ENCODE measurements at places on chromosomes 1 and 21.

DNA sequence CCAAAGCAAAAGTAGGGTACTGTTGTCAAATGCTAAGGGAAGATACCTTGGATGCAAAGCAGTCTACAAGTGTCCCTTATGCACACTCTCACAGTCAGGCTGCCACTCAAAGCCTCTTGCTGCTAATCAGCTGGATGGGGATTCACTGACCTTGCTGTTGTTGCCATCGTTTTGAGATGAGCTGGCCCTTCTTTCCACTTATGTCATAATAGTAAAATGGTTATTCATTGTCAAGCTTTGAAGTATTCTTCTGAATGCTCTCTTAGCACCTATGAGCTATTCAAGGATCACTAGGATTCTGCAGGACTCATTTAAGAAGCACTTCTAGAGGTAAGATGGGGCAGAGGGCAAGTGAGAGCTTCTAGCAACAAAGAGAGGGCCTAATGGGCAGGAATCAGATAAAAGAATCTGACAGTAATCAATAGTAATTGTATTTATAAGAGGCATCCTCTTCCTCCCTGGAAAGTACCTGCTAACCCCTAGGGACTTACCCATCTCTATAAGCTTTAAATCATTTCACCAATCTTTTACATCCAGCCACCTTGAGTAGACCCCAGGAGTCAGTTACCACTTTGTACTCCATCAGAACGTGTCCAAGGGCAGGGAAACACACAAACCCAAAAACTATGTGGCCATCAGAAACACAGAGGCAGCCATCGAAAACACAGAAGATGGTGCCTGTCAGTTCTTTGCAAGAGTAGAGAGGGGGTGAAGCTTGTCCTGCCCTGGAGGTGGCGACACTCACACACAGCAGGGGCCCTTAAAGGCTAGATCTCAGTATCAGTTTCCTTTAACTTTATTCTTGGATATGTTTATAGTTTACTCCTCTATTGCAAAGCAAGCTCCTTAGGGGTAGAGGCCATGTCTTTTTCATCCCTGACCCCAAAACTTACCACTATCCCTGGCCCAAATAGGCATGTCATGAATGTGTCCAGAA is 103.7 kb upstream of the NFIA start:
- no peak for DNase-seq

DNA sequence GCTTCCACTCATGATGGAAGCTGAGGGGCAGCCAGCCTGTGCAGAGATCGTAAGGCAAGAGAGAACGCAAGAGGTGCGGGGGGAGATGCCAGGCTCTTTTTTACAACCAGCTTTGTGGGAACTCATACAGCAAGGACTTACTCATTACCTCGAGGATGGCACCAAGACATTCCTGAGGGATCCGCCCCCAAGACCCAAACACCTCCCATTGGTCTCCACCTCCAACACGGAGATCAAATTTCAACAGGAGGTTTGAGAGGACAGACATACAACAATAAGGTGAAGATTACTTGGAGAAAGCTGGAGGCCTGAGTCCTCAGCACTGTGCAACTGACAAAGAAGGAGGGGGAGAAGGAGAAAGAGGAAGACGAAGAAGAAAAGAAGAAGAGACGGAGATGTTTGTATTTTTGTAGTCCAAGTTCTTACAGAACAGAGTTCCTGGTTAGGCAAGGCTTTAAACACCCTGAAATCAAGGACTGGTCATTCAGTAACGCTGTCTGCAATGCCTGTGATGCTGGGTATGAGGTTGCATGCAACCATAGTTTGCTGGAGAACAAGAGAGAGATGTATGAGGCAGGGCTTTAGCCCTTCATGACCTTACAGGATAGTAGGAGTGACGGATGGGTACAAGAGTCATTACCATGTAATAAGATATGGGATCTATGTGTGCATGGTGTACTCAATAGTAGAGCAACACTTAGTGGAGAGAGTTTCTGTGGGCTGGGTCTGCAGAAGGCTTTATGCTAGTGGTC is 19.7 kb upstream of the GALNT2 start:
- no peak for DNase-seq

DNA sequence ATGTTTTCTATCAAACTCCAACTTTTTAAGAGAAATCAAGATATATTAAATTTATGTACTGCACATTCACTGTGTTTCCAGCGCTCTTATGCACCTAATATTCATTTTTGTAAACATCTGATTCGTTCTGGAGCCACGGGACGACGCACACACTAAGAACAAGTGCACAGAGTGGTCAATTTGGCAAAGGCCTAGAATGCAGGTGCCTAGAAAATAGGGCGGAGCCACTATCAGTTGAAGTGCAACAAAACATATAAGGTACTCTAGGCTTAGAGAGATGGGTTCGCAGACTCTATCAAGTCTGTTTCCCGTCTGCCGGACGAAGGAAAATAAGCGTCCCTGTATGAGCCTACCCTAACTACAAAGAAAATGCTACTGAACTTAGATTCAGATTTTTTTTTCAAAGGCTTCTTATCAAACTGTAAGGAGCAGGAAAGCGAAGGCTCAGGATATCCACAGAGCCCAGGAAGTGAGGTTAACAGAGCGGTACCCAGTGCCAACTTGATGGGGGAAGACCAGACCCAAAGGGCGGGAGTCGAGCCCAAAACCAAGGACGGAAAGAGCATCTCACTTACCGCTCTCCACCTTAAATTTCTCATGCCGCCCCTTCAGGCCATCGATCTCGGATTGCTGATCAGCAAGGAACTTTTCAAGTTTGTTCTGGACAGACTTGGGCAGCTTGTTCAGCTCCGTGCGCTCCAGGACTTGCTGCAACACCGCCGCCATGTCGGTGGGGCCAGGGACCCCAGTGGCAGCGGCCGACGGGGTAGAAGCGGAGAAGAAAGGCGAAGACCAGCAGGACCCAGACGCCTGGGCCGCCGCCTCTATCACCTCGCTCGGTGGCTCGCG is 526 bp downstream of the TPR start:
- DNase-seq, result no peak

- DNase-seq, result no peak
Measured at GRCh38 chr1:67708606-67709005, 23.6 kb downstream of the GADD45A start.

DNA sequence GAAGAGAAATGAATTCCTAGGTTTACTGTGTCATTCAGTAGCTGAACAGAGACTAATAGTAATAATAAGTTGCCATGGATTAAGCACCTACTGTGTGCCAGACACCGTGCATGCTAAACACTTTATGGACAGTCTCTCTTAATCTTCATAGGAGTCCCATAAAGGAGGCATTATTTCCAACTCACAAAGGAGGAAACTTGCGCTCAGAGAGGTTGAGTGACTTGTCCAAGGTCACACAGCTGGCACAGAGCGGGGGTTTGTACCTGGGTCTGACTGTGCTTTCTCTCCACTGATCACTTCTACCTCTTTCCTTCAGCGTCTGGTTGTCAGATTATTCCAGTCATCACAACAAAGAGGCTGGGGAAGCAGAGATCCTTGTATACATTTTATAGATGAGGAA is 91.3 kb downstream of the KIRREL1 start:
- DNase-seq, result no peak

DNA sequence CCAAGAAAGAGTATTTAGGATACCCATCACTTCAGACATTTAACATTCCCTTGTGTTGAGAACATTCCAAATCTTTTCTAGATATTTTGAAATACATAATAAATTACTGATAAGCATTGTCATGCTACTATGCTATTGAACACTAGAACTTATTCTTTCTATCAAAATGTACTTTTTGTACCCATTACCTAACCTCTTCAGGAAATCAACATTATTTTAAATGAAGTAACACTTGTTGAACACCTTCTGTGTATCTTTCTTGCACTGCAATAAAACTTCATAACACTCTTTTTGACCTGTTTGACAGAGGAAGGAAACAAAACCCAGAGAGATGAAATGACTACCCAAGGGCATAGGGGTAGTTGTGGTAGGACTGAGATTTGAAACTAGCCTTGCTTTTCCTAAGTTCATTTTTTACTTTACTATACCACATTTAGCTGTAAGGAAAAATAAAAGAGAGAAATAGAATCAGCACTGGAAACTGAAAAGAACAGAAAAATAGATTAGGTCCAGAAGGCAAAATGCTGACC is 99.4 kb downstream of the UCHL5 start:
- DNase-seq, result no peak

DNA sequence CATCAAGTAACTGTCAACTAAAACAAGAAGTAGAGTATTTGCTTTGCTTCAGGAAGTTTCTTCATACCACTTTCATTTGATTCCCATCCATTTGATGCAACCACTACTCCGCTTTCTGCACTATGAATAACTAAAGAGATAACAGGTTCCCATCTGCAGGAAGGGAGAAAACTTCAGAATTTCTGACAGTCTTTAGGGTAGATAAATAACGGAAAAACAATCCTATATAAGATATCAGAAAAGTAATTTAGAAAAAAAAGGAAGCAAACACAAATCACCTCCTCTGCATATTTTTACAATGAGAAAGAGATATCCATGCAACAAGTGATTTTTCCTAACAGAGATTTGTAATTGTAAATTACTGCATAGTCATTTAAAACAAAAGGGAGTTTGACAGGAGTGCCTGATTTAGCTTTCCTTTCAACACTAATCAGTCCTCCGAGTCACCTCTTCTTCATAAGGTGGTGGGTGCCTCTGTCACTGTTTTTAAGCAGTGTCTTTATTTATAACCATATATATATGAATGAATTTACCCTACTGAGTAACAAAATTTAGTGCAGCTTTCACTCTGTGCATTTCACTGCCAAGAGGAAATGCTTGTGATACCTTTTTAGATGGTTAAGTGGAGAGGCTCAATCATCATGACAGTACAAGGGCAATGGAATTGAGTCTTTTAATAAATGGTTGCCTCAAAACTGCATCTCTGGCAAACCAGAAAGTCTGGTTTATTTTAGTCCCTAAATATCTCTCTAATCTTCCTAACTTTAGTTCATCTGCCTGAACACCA is 1920.4 kb downstream of the MRPL39 start:
- DNase-seq, result no peak

DNA sequence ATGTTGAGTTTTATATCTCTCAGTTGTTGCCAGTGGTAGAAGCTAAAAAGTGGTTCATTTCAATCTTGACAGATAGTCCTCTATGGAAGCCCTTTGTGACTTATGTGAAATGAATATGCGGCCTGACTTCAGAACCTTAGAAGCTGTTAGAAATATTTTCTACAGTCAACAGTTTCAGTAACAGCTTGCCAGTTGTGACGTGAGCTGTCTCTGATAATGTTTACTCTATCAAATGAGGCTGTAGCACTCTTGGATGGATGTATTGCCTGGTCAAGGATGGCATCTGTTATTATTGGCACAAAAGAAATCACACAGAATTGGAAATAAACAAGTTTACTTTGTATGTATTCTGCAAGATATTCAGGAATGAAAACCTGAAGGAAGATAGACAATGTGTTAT is 31.9 kb downstream of the SNX7 start:
- DNase-seq, result no peak

DNA sequence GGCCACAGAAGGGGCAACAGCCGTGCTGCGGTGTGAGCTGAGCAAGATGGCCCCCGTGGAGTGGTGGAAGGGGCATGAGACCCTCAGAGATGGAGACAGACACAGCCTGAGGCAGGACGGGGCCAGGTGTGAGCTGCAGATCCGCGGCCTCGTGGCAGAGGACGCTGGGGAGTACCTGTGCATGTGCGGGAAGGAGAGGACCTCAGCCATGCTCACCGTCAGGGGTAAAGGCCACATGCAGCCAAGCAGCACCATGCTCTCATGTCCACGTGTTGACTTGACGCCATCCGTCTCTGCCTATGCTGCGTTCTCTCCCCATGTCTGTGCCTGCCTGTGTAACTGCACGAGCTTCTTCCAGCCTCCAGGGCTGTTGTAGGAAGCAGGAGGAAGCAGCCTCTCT is 85.5 kb downstream of the OBSCN start:
- DNase-seq, result no peak

DNA sequence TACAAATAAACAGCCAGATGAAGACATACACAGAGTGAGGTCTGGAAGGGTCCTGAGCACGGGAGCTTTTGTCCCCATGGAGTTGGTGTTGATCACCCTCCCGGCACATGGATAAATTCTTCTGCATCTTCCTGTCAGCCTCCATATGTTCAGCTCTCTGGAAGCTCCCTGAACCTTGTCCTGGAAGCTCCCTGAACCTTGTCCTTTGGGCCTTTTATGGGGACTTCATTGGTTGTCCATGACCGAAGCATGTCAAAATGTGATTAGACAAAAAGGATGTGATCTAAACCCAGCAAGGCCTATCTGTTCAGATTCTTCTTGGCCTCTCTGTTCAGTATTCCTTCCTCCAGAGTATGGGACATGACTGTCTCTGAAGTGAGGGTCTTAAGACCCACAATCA is 25.4 kb upstream of the RNF11 start:
- no peak for DNase-seq

DNA sequence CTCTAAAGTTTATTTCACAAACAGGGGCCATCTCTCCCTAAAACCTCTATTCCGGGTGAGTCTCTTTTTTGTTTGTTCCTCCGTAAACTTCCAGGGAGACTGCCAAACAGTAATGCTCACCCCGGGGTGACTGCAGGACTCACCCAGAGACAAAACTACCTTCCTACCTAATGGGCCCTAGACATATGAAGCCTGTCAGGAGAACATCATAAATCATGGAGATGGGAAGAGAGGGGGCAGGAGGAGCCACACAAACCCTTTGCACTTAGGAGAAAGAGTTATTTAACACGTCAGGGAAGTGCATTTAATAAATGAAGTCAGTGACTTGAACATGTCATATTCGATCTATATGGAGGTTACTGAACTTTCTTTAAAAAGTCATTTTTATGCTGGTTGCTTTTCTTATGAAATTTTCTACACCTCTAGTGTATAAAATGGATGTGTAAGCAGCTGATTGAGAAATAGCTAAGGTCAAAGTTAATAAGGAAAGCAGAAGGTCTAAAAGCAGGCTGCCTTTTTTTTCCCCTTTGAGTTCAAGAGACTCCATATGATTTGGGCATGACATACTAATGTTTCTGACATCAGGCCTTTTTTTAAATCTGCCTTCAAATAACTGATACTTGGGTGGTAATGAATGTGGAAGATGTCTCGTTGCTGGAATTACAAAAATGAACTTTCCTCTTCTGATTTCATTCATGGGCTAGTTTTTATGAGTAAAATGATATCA is 286.9 kb upstream of the USP25 start:
- DNase-seq, result no peak

DNA sequence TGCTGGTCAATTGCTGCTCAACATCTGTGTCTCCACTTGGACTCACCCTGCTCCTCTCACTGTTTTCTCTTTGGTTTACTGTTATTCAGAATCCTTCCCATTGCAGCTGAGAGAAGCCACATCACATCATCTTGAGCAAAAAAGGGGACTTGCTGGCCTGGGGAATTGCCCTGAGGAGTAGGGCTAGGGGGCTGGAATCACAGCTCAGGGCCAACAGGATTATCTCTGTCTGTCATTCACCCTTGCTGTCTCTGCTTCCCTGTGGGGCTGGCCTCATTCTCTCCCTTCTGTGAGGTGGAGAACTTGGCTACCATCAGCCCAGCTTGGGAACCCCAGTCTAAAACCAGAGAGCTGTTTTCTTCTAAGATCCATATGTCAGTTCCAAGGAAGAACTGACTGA is 140.7 kb upstream of the WNT4 start:
- peak; percentile 23 for DNase-seq

DNA sequence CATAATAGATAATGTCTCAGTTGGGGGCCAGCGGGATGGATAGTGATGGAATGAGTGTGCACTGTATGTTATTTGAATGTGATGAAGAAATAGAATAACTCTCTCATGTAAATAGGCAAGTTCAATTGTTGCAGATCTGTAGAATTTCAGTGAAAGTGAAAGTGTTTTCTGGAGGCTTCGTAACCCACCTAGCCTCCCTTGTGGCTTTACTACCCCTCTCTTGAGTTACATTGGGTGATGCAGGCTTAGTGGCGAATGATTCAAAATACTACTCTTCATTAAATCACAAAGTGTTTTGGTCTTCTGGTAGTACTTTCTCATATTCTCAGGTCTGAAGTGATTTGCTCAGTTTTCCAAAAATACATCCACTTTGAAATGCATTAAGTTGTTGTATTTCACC is 411.9 kb downstream of the ZP4 start:
- DNase-seq, result no peak
